ENCODE measurements at places on chromosomes 3 and 15. TPM values are rescaled to one million over a fixed set of nuclear protein-coding genes. Genes with fewer than 3 reads are reported as not detected.
A peak's percentile ranks its signal among the peaks of the same experiment; 100 is the strongest.

Gene ARNT2
- 0.64 TPM for total RNA-seq

Gene SLC2A2
- total RNA-seq: not detected

Gene GPR27
- 4.3 TPM for total RNA-seq

Gene ITGA11
- 0.48 TPM for total RNA-seq

Gene WDR93
- total RNA-seq: not detected

Gene GABRB3
- 0.52 TPM for total RNA-seq

Gene TMC3
- not detected for total RNA-seq

Gene DUSP7
- 62.6 TPM for total RNA-seq

GRCh38 chr3:124602980-124603627 is 127.1 kb upstream of the UMPS start:
- ATAC-seq: no peak

GRCh38 chr3:167884481-167884880 is 149.0 kb downstream of the SERPINI1 start:
- no peak for ATAC-seq

DNA sequence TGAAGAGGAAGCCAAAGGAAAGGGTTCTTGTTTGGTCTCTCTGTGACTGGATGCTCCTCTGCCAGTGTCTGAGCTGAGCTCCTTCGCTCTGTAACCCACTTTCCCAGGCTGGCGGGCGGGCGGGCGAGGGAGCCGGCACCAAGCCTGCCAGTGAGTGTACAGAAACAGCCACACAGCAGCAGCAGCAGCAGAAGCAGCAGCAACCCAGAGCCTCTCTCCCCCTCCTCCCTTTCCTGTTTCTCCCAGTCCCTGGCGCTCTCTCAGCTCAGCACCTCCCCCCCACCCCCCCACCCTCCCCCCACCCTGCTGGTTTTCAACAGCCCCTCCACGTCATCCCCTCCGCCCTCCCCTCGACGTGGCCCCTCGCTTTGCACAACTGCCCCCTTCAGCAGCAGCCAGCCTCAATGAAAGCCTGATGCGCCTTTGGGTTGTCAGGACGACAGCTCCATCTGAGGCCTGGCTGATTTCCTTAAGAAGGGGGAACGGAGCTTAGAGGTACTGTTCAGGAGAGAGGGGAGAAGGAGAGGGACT is at the start of gene LSAMP:
LSAMP (minus strand) TSS at position 177 of the 531 bp plus-strand sequence.
- ATAC-seq: no peak

GRCh38 chr3:87363721-87364120 is 87.3 kb upstream of the POU1F1 start:
- no peak for ATAC-seq

GRCh38 chr15:71288348-71288955 is 173.2 kb downstream of the THSD4 start:
- no peak for ATAC-seq

DNA sequence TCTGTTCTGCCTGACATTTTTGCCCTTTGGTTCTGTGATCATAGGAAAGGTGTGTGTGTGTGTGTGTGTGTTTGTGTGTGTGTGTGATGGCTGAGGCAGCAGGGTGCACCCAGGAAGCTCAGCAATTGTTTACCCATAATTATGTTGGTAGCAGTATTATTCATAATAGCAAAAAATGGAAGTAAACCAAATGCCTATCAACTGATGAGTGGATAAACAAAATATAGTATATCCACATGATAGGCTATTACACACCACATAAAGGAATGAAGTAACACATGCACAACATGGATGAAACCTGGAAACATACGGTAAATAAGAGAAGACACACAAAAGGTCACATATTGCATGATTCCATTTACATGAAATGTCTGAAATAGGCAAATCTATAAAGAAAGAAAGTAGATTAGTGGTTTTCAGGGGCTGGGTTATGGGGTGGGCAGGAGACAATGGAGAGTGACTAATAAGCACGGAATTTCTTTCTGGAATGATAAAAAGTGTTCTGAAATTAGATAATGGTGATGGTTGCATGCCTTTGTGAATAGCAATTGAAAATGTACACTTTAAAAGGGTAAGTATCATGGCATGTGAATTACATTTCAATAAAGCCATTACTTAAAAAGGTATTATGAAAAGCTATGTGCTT is 167.2 kb downstream of the POLR2M start:
- no peak for ATAC-seq

DNA sequence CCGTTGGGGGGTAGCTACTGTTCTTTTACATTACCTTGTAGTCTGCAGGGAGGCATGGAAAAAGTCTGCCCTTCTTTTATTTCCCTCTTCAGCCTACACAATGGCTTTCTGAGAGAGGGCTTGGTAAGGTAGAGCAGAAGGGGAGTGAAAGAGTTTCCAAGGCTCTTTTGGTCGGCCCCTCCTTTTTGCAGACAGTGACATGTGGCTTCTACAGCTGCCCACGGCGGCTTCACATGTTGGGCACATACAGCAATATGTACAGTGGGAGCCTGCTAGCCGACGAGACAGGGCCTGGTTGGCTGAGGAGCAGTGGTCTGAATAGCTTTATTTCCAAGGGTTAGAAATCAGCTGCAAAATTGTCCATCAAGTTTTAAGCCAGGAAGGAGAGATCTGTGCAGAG is 4.0 kb downstream of the INAFM2 start:
- no peak for ATAC-seq

DNA sequence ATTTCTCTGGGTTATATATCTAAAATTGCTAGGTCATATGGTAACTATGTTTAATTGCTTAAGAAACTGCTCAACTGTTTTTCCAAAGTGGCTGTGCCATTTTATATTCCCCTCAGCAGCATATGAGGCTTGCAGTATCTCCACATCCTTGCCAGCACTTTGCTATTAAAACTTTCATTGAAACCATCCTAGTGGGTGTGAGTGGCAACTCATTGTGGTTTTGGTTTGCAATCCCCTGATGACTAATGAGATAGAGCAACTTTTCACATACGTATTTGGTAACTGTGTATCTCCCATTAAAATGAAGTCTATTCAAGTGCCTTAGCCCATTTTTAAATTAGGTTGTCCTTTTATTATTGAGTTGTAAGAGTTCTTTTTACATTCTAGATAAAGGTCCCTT is 17.3 kb downstream of the KPNA1 start:
- peak; percentile 89 for ATAC-seq

DNA sequence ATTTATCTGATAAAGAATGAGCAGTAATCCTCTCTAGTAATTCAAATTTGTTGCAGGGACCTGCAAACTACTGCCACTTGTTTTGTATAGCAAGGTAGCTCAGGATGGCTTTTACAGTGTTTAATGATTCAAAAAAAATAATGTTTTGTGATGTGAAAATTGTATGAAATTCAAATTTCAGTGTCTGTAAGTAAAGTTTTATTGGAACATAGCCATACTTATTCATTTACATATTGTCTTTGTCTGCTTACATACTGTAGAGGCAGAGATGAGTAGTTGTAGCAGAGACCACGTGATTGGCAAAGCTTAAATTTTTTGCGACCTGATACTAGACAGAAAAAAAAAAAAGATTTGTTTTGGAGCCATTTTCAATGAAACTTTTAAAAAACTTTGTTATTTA is 6.5 kb upstream of the UTS2B start:
- ATAC-seq: no peak

DNA sequence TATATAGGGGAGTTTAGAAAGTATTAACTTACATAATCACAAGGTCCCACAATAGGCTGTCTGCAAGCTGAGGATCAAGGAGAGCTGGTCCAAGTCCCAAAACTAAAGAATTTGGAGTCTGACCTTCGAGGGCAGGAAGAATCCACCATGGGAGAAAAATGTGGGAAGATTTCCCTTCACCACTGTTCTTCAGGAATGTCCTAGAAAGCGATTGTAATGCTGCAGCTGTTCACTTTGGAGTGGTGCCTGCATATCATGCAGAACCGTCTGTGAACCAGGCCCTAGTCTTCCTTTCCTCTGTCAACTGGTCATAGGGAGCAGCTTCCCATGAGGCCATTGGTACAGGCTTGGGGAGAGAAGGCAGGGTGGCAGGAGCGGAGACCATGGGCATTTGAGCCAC is 497.9 kb upstream of the ARPP21 start:
- ATAC-seq: no peak

GRCh38 chr3:185713015-185713414 is 111.8 kb downstream of the IGF2BP2 start:
- no peak for ATAC-seq
